Right renal cortex interstitium (tissue), 3 donors: ENCODE measurements at places on chromosomes 2 and 18.

DNA sequence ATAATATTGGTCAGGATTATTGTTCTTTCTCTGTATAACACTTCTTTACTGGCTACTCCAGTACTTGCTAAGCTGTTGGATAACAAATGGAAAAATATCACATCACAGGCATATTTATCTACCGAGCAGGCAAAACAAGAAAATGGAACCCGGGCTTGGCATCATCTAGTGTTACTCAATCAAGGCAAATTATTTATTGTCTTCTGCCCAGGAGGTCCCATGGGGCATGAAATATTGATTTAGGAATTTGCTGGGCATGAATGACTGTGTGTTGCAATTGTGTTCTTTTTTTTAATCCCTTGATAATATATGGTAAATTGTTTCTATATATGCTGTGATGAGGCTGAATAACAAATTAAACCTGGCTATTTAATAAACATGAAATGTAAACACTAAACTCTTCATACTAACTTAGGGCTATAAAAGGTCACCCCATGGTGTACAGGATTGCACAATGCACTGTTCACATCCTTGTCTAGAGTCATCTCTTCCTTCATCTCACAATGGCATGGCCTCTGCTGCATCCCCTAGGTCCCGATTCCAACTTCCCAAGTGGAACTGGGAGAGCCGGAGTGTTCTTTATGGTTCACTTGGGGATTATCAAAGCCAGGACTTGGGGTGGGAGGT is 2.2 kb upstream of the PARD3B start:
- DNase-seq = no peak

DNA sequence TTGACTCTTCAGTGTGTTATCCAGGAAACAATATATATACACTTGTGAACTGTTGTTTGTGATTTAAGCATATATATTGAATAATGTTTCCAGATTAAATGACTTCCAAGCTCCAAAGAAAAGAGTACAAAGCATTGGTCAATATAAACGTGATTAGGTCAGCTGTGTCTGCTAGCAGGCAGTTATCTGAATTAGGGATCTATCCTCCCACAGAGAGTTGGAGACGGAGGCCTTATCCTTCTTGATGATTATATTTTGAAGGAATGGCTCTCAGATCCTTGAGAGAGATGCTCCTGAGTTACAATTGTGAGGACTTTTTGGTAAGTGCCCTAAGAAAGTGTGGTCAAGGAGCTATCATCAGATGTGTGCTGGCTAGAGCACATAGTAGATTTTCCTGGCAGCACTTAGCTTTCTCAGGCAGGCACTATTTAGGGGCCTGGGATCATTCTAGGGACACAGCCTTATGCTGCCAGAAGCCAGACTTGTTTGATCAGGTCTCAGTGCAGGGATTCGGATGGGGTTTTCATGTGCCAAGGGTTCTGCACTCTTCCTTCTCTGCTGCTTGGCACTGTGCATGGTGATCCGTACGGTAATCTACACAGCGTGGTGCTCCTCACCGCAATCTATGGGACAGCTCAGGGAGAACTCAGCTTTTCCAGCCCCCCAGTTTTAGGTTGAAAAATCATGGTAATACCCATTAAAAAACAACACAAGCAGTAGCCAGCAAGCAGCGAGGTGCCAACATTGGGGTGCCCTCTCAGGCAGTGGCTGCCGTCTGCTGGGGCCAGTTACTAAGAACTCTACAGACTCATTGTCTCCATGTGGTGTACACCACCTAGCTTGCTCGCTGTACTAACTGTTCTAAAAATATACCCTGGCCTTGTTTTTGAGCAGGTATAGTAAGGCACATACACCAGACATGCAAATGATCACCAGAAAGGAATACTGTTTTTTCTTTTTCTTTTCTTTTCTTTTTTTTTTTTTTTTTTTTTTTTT is 8.0 kb upstream of the ZDBF2 start:
- DNase-seq = no peak

- no peak for DNase-seq
Observed at GRCh38 chr2:13651684-13652131, 935.0 kb downstream of the TRIB2 start.

GRCh38 chr2:88875736-88876135 is 184.3 kb downstream of the RPIA start:
- DNase-seq = no peak

GRCh38 chr2:183037553-183038340 is 510 bp downstream of the NCKAP1 start:
- DNase-seq = peak; percentile 40

DNA sequence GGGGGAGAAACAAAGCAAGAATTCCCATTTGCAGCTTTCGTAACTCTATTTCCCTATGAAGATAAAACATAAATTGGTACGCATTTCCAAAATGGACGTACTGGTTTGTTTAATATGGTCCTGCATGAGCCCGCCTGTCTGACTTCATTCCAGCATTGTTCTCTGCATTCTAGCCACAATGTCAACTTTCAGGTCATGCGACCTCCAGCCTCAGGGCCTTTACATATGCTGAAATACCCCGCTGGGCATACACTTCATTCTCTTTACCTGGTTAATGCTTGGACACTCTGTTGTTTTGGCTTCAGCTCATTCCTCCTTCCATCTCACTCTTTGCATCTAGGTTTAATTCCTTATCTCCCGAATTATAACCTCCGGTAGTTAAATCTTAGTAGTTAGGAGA is 103.7 kb upstream of the DNMT3A start:
- DNase-seq = no peak

GRCh38 chr2:43676322-43677050 is at the start of gene C1GALT1C1L:
C1GALT1C1L (minus strand) TSS chr2:43676429; CDS start chr2:43676322, 107 bp downstream.
- DNase-seq = no peak

- no peak for DNase-seq
Observed at GRCh38 chr2:216394881-216395280, 17.4 kb upstream of the SMARCAL1 start.

GRCh38 chr2:48207851-48208250 is 301.6 kb upstream of the FBXO11 start:
- no peak for DNase-seq

- no peak for DNase-seq
Observed at GRCh38 chr18:53441761-53442414, 782.6 kb downstream of the MBD2 start.

GRCh38 chr18:48796491-48797205 is 154.1 kb downstream of the SMAD7 start:
- DNase-seq = no peak

GRCh38 chr2:42953216-42953615 is 160.8 kb upstream of the HAAO start:
- no peak for DNase-seq

DNA sequence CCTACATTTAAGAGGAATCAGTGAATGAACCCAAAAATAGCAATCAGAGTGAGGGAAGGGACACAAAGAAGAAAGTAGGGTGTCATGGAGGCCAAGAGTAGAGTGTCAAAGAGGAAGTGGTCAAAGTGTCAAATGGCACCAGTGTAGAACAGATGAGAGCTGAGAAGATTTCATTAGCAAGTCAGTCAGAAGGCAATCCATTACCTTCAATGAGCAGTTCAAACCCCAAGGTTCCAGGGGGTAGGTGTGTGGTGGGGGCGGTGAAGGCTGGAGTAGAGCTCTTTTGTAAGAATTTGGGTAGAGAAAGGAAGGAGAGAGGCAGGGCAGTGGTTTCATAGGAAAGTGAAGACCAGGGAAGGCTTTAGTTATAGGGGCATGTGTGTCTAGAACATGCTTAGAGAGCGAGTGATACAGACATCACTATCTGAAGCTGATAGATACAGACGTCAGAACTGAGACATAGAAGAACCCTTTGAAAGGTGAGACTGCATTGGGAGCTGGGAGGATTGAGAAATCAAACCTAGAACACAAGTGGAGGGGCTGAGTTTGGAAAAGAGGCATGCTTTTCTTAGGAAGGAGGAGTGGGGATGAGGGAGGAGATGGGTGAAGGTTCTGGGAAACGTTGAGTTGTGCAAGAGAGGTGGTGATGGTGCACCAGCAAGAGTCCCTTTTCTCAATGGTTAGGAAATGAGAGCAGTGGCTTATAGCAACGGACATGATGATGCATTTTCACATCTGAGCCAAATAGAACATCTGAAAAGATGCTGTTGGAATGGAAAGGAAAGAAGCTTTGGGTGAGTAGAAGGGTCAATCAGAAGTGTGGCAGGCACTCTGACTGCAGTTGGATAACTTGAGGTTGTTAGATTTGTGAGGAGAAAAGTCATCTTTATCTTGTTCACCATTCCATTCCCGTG is 48.9 kb upstream of the IL1RL1 start:
- DNase-seq = no peak

- no peak for DNase-seq
Observed at GRCh38 chr18:35513181-35513936, 15.6 kb upstream of the INO80C start.

GRCh38 chr2:238722883-238723282 is 125.0 kb upstream of the TWIST2 start:
- no peak for DNase-seq

DNA sequence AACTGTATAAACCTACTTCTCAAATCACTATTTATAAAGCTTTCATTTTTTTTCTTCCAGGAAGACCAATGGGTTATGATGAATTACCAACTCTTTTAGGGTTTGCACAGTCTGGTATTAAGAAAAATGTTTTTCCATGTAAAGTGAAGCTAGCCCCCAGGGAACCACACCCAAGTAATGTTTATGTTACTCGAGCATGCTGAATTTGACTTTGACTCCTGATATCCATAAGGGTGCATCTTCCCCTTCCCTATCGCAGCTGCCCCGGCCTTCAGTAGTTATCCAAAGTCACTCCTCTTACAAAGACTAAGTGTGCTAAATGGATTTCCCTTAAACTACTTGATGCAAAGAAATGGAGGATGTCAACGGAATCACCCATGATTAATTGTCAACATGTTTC is 21.7 kb downstream of the KCTD18 start:
- DNase-seq = no peak

GRCh38 chr2:134869946-134870736 is 31.7 kb downstream of the ACMSD start:
- no peak for DNase-seq

- no peak for DNase-seq
Observed at GRCh38 chr2:101440127-101440738, 34.7 kb downstream of the RFX8 start.

DNA sequence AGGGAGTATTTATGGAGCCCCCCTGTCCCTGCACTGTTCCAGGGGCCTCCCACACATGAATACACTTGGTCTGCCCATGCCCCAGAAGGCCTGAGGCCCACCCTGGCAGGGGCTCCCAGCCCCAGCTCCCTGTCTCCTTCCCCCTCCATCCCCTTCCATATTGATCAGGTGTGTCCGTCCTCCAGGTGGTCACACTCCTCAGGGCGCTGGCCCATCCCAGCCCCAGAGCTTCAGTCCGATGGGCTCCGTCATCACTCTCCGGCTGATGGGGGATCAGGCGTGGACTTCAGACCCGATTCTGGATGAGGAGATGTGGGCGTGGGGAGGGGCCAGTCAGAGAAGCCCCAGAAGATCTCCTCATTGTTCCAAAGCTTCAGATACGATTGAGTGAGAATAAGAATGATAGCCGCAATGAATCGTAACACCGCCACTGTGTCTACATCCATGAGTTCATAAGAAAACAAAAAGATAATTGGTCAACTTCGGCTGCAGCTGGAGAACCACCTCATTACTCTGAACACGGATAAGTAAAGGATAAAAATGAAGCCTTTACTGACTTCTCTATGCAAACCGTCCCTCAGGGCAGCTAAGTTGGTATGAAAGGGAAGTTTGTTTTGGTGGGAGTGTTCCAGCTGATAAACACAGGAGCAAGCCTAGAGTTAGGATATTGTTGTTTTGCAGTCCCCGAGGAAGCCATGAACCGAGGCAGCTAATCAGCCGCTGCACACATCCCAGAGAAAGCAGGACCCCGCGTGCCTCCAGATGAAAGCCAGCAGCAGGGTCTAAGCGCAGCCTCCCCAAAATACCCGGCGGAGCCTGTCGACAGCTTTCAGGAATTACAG is 279.5 kb downstream of the NDUFA10 start:
- DNase-seq = no peak

DNA sequence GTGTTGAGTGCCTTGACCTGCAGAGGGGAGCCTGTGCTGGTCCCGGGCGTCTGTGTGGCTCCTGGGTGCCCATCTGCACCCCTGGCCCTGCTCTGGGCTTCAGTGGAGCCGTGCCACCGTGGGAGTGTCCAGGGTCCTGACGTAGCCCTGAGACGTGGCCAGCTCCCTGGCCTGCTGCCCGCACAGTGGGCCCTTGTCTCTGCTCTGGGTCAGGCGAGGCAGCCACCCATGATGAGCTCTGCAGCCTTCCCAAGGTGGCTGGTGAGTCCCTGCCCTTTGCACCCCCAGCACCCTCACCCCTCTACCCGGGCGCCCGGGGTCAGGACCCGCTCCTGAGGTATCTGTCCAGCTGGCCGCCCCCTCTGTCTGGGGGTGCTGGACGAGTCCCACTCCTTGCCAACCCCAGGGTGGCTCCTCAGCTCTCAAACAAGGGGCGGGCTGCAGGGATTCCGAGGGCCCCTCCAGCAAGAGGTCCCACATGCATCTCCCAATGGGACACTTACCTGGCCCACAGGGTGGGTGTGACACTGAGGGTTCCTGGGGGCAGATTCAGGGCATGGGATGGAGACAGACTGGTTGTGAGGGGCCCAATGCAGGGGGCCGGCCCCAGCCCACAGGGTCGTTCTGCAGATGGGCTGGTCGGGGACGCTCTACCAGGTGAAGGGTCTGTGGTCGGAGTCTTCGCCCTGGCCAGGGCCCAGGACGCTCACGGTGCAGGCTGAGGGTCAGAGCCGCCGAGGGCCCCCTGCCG is 2.4 kb downstream of the NEU4 start:
- no peak for DNase-seq

DNA sequence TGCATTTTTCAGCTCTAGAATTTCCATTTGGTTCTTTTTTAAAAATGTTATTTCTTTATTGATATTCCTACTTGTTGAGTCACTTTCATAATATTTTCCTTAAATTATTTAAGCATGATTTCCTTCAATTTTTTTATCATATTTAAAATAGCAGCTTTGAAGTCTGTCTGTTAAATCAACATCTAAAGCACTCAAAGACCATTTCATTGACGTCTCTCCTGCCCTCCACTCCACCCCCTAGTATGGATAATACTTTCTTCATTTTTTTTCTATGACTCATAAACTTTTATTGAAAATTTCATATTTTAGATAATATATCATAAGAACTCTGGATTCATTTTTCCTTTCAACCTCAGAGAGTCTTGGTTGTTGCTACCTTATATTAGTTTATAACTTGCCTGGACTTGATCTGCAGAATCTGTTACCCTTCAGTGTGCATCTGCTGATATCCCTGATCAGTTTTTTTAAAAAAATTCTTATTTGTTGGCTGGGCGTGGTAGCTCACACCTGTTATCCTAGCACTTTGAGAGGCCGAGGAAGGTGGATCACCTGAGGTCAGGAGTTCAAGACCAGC is 59.0 kb upstream of the ZNF396 start:
- DNase-seq = no peak

- no peak for DNase-seq
Observed at GRCh38 chr2:209387389-209387788, 36.5 kb upstream of the MAP2 start.
